H7 (cell line): ENCODE measurements at places on chromosomes 2 and 18. TPM values are rescaled to one million over a fixed set of nuclear protein-coding genes. Genes with fewer than 3 reads are reported as not detected.

GRCh38 chr18:79965119-79965902 lies 868 bp downstream of the HSBP1L1 start:
- DNase-seq: peak; percentile 75

The MYO5B gene
- 2.7 and 3.7 TPM in 2 replicates for total RNA-seq

- DNase-seq: no peak
Measured at GRCh38 chr2:37325625-37326071, 1.0 kb upstream of the PRKD3 start.

DNA sequence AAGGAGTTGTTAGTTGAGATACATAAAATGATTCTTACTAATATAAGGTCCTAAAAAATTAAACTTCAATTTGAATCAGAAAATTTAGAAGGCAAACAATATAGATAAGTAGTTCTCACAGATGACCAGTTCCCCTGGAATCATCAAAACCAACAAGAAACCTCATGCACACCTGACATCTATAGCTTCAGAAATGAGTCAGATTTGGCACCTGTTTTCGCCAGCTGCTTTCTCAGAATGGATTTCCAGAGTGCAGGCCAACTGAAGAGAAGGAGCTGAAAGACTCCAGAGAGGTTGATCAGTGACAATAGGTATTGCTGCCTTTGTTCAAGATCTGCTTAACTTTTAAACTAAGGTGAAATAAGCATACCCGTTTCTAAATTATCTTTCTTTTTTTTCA lies 192.4 kb downstream of the RDH14 start:
- DNase-seq: no peak

The KRTCAP3 gene
- 9.0 and 13.4 TPM in 2 replicates for total RNA-seq

- DNase-seq: no peak
Measured at GRCh38 chr2:156175946-156176345, 156.6 kb downstream of the NR4A2 start.

The TIMM21 gene
- total RNA-seq: 43.0 and 46.0 TPM in 2 replicates

DNA sequence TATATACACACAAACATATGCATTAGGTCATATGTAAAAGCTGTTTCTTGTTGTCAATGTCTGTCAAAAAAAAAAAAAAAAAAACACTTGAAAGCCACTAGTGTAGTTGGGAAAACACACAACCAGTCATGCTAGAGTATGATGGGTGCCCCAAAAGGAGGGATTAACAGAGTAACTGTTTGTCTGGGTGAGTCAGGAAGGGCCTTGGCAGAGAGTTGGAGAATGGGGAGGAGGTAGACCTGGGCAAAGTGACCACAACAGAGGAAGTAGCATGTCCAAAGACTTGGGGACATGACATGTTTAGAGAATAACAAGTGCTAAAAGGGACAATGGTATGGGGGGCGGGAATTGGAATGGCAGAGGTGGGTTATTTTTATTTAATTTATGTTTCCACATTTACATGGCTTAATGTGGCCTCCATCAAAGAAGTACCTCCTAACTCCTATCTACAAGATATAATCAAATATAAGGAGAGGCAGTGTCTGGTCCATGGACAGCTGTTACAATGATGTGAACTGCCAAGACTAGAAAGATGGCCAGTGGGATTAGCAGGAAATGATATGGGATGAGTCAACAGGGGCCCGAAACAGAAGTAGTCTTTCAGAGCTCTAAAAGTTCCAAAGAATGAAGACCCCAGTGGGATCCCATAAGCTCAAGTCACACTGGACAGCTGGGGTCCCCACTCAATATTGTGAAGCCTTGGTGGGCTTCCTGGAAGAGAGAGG lies 99.9 kb upstream of the ZFP36L2 start:
- no peak for DNase-seq

The INHA gene
- total RNA-seq: 1.8 and 6.5 TPM in 2 replicates
